Tibial nerve (tissue), 4 donors: ENCODE measurements at places on chromosomes 13 and 19.

DNA sequence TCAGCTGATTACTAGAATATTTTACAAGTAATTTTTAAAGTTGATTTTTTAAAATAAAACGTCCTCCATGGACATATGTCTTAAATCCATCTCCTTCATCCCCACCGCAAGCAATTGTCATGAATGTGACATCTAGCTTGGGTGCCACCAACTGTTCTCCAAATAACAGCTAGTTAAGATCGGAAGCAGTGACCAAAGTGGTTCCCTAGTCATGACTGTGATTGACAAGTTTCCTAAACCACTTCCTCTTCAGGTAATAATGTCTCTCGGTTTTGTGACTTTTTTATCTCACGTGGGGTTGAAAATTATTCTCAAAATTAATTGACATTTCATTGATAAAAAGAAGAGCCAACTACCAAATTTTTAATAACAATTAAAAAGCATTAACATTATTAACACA, 135.3 kb upstream of the MIR17HG start:
- no peak for DNase-seq

DNA sequence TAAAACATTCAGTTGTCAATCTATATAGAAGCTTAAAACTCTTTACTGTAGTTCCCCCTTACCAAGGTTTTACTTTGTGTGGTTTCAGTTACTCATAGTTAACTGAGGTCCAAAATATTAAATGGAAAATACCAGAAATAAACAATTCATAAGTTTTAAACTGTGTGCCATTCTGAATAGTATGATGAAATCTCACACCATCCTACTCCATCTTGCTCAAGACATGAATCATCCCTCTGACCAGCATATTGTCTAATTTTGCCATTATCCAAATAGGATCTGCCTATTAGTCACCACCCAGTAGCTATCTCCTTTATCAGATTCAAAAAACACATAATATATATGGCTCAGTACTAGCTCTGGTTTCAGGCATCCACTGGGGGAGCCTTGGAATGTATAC, 22.4 kb downstream of the ZNF571 start:
- no peak for DNase-seq

DNA sequence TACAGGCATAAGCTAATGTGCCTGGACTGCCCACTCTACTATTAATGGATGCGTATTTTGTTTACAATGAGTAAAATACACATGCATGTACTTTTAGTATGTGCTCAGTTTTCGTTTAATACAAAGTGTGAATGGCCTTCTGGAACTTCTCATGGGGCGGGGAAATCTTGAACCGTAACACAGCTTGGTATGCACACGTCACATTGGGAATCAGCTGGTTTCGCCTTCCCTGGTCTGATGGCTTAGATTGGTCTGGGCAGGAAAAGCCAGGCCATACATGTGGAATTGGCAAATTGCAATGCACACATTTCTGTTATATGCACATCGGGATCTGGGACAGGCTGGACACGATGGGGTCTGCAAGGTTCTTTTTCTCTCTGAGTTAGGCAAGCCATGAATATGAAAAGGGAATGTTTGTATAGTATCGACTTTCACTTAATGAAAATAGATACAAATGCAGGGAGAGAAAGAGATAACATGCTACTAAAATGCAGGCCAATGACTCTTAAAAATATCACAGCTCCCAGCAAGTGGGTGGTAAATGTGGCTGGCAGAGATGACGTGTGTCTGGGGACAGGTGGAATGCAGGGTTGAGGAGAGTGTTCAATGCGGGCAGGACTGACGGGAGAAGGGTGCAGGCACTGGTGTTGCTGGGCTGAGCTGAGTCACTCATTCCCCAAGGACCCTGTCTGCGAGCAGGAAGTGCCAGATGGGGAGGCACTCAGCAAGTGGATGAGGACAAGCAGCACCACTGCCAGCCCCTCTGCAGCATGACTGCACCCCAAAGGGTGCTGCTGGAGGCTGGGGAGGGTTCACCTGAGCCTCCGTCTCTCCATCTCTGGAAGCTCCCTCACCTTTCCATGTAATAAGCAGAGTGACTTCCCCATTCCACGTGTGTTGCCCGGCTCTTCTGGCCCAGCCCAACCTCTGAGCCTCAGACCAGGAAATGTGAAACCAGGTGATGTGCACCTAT, 204.0 kb upstream of the GPR12 start:
- DNase-seq, result no peak

- DNase-seq, result no peak
These were observed 153.1 kb downstream of the FGF9 start for GRCh38 chr13:21823949-21824348.

- no peak for DNase-seq
These were observed 23.1 kb downstream of the UNC13A start for GRCh38 chr19:17665058-17665457.

DNA sequence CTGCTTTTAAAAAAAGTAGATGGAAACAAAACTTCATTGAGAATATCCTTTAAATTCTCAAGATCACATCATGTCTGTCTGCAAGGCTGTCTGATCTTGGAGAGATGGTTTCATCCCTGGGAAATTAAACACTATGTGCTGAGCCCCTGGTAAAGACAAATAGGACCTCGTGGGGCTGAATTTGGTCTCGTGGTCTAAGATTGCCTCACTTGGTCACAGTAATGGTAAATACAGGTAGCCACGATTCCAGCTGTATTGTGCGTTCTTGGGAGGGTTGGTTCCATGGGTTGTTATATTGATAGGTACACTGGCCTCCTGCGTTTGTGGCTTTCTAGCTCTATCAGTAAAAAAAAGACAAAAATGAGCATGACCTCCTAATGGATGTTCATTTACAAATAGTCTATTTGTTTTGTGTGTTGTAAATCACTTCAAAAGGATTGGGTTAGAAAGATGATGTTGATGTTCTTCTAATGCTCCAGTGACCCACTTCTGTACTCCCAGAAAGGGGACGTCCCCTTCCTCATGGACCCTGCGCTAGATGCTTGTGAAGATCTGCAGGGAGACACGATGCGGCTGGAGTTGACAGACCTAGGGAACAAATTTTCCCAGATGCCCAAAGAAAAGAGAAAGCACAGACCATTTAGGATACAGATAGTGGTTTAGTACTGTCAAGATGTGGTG, 1.8 kb downstream of the CEBPG start:
- no peak for DNase-seq

DNA sequence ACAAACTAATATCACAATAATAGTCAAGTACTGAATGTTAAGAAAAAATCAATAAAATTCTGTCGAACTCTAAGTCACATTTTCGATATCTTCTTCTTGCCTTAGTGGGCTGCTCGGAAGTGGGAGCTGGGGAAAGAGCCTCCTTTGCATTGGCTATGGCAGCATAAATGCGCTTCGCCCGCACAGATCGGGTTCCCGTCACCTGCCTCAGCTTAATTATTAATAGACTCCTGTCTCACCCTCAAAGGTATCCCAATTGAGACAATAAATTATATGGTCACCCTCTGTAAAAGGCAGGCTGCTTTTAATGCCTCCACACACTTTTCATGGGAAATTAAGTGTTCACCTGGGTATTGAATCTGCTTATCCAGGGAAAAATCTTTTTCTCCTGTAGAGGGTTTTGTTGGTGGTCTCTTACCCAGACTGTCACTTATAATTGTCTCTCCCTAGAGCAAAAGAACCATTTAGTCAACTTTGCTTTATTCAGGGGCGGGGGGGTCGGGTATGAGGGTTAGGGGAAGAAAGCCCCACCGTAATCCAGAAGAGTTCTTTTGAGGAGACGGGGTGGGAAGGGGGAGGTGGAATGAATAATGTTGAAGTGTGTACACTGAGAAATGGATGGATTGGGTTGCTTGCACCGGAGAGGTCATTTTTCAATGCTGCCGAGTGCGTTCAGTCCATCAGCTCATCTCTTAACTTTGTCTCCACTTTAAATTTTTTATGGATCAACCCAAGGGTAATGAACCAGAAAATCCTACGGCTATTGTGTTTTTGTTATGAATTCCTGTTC, 682.6 kb upstream of the SGCG start:
- no peak for DNase-seq

GRCh38 chr13:26923824-26924605, 163.4 kb upstream of the GPR12 start:
- DNase-seq, result no peak

DNA sequence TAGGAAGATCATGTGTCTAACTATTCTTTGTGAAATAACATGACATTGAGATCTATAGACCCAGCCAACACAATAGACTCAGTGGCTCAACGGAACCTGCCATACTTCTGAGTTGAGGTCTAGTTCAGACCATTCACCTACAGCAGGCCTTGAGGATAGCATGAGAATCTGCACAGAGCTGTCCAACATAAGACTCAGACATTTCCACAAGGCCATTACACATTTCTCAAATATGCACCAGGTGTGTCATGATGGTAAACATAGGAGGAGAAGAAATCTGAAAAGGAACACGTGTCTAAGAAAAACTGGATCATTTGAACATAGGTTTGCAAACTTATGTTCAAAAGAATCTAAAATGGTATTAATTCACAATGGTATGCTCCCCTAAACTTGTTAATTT, 421.4 kb downstream of the SLITRK6 start:
- no peak for DNase-seq

GRCh38 chr13:27595055-27595811, 25.1 kb downstream of the LNX2 start:
- no peak for DNase-seq

GRCh38 chr13:28031220-28031895, 42.9 kb upstream of the URAD start:
- no peak for DNase-seq

GRCh38 chr13:49532593-49532992, 36.8 kb downstream of the PHF11 start:
- no peak for DNase-seq

- DNase-seq, result no peak
These were observed 386.5 kb downstream of the PCDH17 start for GRCh38 chr13:58018020-58018419.

- no peak for DNase-seq
These were observed 33.9 kb downstream of the USP12 start for GRCh38 chr13:27137759-27138158.

- no peak for DNase-seq
These were observed 15.1 kb upstream of the POU4F1 start for GRCh38 chr13:78618411-78618810.

- no peak for DNase-seq
These were observed 6.5 kb downstream of the RASAL3 start for GRCh38 chr19:15457701-15458484.

- no peak for DNase-seq
These were observed 15.4 kb upstream of the CSNK1G2 start for GRCh38 chr19:1925544-1925943.

DNA sequence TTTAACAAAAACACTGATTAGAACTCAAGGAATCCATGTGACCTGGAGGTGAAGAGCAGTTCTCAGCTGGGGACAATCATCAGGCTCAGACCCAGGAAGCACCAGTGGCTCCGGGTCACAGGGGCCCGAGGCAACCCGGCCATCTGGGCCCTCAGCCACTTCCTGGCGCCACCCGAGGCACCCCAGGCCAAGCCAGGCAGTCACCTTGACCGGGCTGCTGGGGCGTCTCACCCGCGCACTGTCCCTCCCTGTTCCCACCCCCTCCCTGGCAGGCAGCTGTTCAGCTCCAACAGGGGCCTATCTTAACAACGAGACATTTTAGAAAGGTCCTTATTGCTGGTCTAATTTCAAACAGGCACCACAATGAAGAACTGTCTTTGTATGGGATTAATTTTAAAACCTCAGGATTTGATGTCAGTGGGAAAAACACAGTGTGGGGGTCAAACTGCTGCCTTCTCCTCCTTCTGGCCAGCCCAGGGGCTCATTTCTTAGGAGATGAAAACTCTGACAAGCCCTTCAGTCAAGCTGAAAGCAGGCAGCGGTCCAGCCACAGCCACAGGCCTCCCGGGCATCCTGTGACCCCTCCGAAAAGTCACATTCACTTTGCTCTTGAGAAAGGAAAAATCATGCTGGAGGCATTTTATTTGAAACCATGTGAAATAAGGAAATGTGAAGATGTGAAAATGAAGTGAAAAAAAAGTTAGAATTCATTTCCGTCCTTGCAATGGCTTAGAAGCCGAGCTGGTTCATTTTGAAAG, 83.3 kb downstream of the KCTD15 start:
- DNase-seq, result no peak

DNA sequence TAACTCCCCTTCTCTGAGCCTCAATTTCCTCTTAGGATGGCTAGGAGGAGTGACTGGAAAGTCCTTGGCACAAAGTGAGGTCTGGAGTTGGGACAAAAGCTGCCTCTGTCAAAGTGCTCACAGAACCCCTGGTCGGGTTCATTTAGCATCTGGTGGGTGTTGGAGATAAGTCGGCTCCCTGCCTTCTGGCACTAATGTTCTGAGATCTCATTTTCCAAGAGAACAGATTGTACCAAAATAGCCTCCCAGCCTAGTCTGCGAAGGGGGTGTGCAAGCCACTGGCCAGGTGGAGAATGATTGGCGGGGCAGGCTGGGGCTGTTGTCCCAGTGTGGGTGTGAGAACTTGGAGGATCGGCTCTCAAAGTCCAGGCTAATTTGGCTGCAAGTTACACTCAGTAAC, 20.7 kb upstream of the NWD1 start:
- DNase-seq, result peak; percentile 21

GRCh38 chr13:30346789-30347167, 39.4 kb upstream of the KATNAL1 start:
- DNase-seq, result no peak

DNA sequence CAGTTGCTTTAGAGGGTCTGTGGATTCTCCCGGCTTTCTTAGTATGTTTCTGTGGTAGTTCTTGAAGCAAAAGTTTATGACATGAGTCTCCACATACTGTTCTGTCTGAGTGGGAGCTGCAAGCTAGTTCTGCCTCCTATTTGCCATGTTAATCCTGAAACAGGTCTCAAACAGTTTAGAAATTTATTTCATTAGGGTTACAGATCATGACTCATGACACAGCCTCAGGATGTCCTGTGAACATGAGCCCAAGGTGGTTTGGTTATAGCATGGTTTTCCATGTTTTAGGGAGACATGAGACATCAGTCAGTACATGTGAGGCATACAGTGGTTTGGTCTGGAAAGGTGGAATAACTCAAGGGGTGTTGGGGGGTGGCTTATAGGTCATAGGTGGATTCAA, 77.5 kb downstream of the FNDC3A start:
- no peak for DNase-seq

DNA sequence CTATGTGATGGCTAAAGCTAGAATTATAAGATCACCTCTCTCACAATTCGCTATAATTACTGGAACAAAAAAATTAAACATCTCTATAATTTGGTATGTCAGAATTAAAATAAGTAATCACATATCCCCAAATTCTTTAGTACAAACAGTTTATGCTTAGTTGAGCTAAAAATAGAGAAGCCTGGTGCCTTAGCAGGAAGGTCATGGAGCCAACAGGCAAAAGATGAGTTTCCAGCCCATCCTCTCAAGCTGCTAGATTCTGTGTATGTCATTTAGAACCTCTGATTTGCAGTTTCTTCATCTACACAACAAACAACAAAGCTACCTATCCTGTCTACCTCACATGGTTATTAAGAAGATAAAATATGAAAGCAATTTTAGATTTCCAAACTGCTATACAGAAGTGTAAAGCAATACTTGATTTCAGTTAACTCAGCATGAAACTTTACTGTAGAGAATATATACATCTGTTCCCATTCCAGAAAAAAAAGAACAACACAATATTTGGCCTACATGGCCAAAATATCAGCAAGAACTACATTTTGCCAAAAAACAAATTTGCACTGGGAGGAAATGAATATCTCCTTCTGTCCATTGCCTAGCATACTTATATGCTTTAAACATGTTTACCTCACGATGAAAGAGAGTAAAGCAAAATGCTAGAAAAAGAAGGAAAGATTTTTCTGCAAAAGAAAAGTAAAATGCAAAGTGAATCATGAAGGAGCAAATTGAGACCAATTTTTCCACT, 294.0 kb upstream of the MIR17HG start:
- no peak for DNase-seq

- DNase-seq, result no peak
These were observed 8.9 kb downstream of the ATG4D start for GRCh38 chr19:10552510-10553053.

- no peak for DNase-seq
These were observed 35.6 kb upstream of the NANOS3 start for GRCh38 chr19:13841086-13841961.
